Jurkat, Clone E6-1 (cell line): ENCODE measurements at places on chromosomes 11 and 22.

- peak; percentile 72 for DNase-seq
Observed at GRCh38 chr11:124917115-124917637, 1.9 kb upstream of the HEPN1 start.

DNA sequence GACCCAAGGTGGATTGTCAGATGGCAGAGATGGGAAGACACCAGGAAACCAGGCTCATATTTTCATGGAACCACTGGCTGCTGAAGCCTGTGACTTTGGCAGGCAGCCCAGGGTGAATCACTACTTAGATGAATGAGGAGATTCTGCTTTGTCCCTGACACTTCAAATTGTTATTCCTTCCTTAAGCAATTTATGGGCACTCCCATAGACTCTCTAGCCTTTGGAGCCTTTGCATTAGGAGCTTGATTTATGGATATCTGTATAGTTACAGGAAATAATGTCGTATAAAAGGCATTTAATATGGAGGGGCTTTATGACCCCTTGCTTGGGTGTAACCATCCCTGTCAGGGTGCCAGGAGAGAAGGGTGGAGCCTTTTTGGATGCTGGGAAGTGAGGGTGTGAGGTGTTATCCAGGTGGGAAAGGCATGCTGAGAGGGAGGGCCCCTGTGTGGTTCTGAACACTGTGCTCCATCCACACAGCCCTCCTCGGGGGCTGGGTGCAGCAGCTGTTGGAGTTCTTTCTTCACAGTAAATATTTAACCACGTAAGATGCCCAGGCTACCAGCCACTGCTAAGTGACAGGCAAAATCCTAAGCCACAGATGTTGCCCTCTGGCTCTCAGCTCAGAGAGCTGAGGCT lies 35.3 kb downstream of the IL18 start:
- DNase-seq = no peak

DNA sequence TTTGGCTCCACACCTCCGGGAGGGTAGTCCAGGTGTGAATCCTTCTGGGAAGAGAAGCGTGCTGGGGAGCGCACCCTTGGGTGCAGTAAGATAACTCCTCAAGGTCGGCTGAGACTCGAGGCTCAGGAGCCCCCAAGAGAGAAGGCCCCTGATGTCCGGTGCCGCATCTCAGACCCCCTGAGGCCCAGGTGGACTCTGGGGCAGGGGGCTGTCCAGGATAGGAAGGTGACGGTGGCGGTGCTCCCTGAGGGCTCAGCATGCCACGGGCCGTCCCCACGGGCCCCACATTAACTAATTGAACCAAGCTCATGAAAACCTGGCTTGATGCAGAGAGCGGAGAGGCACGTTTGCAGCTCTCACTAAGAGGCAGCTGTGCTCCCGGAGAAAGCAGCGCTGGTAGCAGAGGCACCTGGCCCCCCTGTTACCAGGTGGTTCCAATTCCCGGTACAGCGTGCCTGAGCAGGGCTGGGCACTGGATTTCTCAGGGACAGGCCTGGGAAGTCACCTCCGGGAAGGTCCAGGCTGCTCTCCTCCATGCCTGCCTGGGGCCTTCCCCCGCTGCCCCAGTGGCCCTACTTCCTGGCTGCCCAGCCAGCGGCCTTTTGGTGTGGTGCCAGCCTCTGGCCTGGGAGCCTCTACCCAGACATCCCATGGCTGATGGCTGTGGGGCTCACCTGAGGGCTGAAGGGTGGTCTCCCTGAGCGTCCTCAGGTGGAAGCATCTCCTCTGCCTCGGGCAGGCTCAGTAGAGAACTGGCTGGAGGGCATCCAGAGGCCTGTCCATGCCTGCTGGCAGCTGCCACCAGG lies 1.1 kb downstream of the KCNQ1 start:
- no peak for DNase-seq

DNA sequence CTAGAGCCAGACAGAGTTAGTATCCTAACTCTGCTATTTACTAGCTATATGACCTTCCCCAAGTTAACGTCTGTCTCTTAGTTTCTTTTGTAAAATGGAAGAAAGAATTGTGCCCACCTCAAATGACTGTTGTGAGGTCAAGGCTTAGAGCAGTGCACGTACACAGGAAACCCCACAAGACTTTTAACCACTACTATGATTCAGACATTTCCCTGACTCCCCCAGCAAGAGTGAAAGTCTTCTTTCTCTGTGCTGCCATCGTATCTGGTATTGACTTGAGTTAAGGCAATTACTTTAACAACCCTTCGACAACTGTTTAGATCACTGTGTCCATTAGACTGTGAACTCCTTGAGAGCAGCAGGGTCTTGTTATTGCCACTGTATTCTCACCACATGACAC lies 2.6 kb upstream of the OR52W1 start:
- peak; percentile 29 for DNase-seq

DNA sequence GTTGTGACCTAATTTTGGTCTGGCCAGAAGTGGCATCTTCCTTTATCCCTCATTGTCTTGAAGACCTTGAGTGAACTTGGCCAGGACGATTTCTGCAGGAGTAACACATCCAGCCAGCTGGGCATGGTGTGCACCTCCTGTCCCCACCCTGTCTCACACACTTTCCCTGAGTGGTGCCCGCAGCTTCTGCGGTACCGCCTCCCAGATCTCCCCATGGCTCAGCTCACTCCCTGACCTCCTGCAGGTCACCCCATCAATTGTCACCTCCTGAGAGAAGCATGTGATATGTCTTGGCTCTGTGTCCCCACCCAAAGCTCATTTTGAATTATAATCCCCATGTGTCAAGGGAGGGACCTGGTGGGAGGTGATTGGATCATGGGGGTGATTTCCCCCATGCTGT lies 50.2 kb upstream of the TP53I11 start:
- no peak for DNase-seq

GRCh38 chr11:105034813-105035620 lies at the start of gene CASP1:
Gene CASP1, minus strand, starts transcription at chr11:105035144. Its CDS starts 31 bp downstream, at chr11:105035113.
- no peak for DNase-seq

DNA sequence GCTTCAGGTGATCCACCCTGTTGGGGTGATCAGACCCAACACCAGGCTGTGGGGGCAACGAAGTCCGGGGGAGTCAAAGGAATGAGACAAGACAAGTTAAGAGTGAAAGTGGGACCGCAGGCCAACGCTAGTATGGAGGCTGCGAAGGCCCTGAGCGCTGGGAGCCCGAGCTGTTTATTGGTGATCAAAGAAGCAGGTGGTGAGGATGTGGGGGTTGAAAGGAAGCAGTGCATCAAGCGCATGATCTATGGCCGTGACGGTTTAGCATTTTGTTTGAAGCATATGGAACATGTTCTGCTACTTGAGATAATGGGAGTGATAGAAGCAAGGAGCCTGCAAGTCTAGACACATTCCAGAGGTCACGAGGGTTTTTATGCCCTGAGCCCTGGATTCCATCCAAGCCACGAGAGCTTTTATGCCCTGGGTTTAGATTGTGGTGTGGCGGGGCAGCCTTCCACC lies 49.5 kb downstream of the MCHR1 start:
- DNase-seq = peak; percentile 98

- no peak for DNase-seq
Observed at GRCh38 chr22:27331526-27332281, 469.9 kb downstream of the MN1 start.

GRCh38 chr11:117057727-117058126 lies 40.5 kb downstream of the SIK3 start:
- no peak for DNase-seq

- DNase-seq = no peak
Observed at GRCh38 chr22:49236541-49237075, 591.1 kb downstream of the BRD1 start.

DNA sequence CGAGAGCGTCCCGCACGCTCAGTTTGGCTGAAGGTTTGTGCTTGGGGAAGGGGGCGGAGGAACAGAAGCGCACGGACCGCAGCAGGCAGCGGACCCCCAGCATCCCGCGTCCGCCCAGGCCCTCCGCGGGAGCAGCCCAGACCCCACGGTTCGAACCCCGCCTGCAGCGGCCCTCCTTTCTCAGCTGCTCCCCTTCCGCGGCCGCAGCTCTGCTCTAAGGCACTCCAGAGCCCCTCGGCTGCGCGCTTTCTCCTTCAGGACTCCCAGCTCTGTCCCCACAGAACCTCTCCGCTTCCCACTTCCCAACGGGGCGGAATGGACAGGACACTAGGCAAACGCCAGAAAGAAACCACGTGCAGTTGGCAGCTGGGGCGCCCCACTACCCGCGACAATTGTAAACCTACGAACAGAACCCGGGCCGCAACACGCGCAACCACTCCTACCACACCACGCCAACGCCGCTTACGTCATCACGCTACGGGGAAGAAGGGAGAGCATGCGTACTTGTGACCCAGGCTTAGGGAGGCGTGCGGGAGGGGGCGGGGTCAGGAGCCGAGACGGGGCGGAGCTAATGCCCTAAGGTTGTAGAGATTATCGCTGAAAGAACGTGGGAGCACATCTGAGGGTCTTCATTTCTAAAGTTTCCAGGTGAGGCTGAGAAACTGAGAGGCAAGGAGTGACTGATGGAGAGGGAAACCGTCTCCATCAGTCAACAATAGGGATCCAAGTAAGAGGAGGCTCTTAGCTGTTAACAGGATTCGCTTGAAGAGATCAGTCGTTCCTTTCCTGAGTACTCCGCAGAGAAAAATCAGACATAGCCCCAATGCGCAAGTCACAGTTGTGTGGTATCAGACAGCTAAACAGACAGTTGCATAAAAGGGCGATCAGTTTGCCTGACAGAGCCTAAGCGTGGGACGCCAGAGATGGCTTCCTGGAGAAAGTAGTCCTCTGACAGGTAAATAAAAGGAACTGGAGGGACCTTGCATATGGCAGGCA lies at the start of gene NARS2:
NARS2 (minus strand) TSS at position 479 of the 996 bp plus-strand sequence; CDS start at position 103, 376 bp downstream.
- DNase-seq = peak; percentile 96

- no peak for DNase-seq
Observed at GRCh38 chr11:2250041-2250440, 20.3 kb downstream of the ASCL2 start.

- DNase-seq = no peak
Observed at GRCh38 chr11:61572913-61573312, 8.0 kb downstream of the SYT7 start.

- DNase-seq = no peak
Observed at GRCh38 chr22:25193130-25193529, 6.5 kb upstream of the CRYBB3 start.

GRCh38 chr11:78474451-78474850 lies 56.8 kb upstream of the GAB2 start:
- no peak for DNase-seq

GRCh38 chr11:117010808-117011540 lies 87.3 kb downstream of the SIK3 start:
- DNase-seq = no peak

GRCh38 chr11:13761716-13762115 lies 93.2 kb downstream of the FAR1 start:
- no peak for DNase-seq

DNA sequence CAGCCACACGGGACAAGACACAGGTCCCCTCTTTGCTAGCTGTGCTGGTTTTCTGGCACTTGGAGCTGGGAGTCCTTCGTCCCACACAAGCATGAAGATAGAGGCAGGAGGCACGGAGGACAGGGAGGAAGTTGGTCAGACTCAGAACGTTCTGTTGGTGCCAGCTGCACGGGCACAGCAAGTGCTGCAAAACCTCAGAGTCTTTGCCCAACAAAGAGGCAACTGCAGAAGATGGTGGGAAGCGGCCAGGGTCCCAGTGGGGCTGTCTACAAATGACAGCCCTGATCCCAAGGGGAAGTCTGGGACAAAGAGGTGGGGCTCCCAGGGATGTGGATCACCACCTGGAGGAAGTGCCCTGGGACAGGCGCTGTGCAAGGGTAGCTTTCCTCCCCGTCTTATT lies 9.4 kb upstream of the OSM start:
- DNase-seq = no peak

- no peak for DNase-seq
Observed at GRCh38 chr11:3074912-3075589, 17.8 kb upstream of the CARS1 start.

DNA sequence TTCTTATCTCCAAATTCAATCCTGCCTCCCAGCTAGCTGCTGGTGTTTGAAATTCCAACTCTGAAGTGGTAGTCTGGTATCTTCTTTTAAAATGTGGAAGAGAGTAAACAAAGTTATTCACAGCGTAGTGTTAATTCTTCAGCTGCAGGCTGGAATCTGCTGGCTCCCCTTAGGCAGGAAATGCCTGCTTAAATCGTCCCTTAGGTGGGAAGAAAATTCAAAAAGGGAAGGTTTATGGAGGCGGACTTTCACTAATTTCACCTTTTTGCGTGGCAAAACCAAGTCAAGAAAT lies 439.0 kb upstream of the CCDC90B start:
- no peak for DNase-seq

GRCh38 chr11:114215871-114216795 lies 80.1 kb upstream of the NNMT start:
- peak; percentile 88 for DNase-seq

- DNase-seq = peak; percentile 19
Observed at GRCh38 chr11:111469200-111469599, 43.0 kb downstream of the BTG4 start.

DNA sequence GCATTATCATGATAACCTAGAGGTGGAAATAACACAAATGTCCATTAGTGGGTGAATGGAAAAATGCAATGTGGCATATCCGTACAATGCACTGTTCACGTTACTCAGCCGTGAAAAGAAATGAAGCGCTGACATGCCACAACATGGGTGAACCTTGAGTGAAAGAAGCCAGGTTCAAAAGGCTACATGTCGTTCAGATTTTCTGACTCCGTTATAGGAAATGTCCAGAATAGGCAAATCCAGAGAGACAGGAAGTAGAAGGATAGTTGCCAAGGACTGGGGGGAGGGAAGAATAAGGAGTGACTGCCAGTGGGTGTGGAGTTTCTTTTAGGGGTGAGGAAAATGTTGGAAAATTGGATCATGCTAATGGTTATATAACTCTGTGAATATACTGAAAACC lies 133.8 kb downstream of the ATXN10 start:
- no peak for DNase-seq

DNA sequence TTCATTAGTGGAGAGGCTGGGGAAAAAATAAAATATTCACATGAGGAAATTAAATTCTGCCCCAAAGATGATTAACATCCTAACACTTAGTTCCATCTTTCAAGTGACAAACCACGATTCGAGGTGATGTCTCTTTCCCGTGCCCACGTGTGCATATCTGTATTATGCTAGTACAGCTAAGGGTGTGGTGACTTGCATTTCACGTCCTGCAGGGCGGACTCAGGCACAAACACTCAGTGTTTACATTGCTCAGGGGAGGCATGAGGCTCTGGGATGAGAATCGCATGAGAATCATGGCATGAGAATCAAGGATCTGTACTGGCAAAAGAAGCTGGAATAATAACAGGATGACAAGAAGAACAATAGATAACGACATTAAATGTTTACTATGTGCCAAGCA lies 179.4 kb downstream of the NTM start:
- no peak for DNase-seq
